Lung (tissue), 17 donors: ENCODE measurements at places on chromosomes 7 and 10. TPM values are rescaled to one million over a fixed set of nuclear protein-coding genes. Genes with fewer than 3 reads are reported as not detected.

DNA sequence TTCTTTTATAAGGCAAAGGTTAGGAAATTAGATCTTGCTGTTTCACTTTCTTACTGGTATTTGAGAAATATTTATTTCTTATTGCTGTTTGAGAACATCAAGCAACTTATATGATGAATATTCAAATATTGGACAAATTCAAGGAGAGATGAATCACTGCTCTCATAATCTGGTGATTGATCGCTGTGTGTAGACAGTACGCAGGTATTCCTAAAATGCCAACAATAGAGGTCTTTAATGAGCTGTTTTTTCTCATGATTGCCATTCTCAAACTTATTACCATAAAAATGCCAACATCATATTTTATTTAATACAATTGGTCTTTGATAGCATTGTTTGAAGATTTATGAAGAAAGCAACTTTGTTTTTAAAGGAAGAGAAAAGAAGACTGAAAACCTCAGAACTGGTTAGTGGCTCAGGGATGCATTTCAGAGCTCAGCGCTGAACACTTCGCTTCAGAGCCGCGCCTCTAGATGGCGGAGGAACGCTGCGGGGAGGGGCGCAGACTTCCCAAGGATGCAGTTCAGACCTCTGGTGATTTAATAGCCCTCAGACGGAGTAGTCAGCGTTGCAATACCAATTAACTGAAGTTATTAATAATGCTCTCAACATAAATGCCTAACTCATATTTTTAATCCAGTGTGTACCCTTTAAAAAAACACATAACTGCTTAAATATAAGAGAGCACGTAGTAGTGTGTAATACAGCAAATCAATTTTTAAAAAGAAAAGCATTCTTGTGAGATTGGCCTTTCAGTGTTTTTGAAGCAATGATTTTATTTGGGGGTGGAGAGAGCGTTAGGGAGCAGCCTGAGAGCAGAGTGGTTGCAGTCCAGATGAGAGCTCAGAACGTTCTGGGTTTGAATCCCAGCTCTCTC is 38.5 kb upstream of the STEAP4 start:
- H3K4me1 ChIP-seq = no peaks in the 10 kb centered on the region
- H3K4me3 ChIP-seq = no peak overlapping the region
- no peaks in the 10 kb centered on the region for H3K36me3 ChIP-seq
- H3K27me3 ChIP-seq = no peaks in the 10 kb centered on the region
- DNase-seq = peak; percentile 64

DNA sequence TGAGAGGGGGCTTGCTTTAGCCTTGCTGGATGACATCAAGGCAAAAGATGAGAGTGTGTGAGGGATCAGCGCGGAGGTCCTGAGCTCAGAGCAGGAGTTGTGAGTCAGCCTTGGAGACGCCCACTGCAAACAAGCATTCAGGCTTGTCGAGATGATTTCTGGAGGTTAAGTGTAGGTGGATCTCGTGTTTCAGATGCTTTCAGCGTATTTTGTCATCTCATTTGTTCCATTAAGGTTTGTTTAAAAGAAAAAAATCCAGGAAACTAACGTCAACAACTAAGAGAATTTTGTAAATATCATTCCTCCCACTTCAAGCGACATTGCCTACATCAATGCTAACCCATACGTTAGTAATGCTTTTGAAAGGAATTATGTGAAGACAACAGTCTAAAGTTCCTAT is 715.4 kb upstream of the NRP1 start:
- H3K27ac ChIP-seq = no peak overlapping the region
- no peaks in the 10 kb centered on the region for H3K27me3 ChIP-seq
- no peaks in the 10 kb centered on the region for H3K4me1 ChIP-seq
- H3K4me3 ChIP-seq = no peak overlapping the region
- no peak for DNase-seq

PI4K2A gene
- 15.0 TPM for total RNA-seq

SPDYE6 gene
- total RNA-seq = not detected

ADD3 gene
- total RNA-seq = 289 TPM
